ENCODE measurements at places on chromosomes 11 and 22.

- DNase-seq: no peak
Measured at GRCh38 chr11:94131047-94131717, 2.5 kb downstream of the PANX1 start.

- no peak for DNase-seq
Measured at GRCh38 chr11:35516403-35516802, 9.0 kb downstream of the PAMR1 start.

DNA sequence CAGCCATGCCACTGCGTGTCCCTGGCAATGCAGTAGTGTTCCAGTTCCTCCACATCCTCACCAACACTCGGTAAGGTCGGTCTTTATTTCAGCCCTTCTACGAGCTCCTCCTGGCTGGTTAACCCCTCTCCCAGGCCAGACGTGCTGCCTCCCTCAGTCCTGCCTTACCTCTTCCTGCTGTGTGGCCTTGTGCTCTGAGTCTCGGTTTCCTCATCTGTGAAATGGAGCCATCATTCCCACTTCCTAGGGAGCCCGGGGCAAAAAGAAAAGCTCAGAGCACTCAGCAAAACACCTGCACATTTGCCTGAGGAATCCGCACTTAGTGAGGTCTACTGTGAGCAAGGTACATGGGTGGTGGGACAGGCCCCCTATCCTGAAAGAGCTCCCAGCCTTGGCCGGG, 9.8 kb downstream of the TP53I11 start:
- DNase-seq: no peak

GRCh38 chr22:19466126-19466716, 12.8 kb downstream of the UFD1 start:
- DNase-seq: no peak

DNA sequence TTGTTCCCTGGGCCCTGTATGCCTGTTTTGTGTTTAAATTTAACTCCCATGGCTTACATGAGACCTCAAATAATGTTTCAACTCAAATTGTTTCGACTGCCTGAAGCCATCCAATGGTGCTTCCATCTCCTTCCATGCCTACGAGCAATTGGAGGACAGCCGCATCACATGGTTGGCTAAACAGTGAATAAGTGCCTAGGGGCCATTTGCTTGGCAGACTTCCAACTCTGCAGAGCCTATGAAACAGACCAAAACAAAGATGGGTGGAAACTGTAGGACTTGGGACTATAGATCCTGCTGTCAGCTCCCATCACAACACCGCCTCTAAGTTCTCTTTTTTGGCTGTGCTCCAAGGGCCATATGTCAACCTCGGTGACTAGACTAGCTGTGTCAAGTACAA, 84.1 kb downstream of the PARVA start:
- DNase-seq: no peak

DNA sequence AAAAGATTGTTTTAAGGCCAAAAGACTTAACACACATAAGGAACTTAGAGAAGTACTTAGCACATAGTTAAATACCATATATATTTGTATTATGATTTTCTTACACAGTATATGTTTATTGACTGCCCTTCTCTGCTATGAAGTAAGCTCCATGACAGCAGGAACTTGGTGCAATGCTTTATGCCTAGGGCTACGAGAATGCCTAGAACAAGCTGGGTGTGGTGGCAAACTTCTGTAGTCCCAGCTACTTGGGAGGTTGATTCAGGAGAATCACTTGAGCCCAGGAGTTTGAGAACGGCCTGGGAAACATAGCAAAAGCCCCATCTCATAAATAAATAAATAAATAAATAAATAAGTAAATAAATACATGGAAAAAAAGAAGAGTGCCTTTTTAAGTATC, 1.9 kb downstream of the SLC5A12 start:
- no peak for DNase-seq

- DNase-seq: no peak
Measured at GRCh38 chr22:50605002-50605612, 4.5 kb downstream of the MAPK8IP2 start.

- no peak for DNase-seq
Measured at GRCh38 chr22:45707605-45708004, 36.0 kb downstream of the ATXN10 start.

Data from upper lobe of right lung (tissue), 1 donor.